ENCODE measurements at places on chromosomes 13 and 19.
A peak's percentile ranks its signal among the peaks of the same experiment; 100 is the strongest.

DNA sequence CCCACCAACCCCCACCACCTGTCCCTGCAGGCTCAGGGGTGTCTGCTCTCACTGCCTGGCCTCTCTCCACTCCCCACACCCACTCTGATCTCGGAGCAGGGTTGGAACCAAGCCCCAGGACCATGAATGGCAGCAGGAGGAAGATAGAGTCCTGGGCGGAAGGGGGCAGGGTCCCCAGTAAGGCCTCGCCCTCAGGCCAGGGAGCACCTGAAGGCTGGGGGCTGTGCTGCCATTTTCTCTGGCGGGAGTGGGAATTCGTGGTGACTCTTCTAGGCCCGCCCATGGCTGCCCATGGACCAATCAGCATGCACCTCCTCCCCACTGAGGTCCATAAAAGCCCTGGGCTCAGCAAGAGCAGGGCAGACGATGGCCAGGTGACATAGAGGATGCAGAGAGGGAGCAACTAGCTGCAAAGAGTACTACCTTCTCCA is 25.0 kb downstream of the KBTBD6 start:
- no peak for DNase-seq

GRCh38 chr13:83221256-83221655 is 661.0 kb downstream of the SLITRK1 start:
- no peak for DNase-seq

GRCh38 chr19:50349277-50350057 is 16.0 kb downstream of the NAPSA start:
- no peak for DNase-seq

- no peak for DNase-seq
These were observed 115.5 kb downstream of the LACC1 start for GRCh38 chr13:43994999-43995859.

- DNase-seq, result no peak
These were observed 22.3 kb downstream of the CEBPG start for GRCh38 chr19:33395561-33396550.

GRCh38 chr13:99237981-99238662 is 20.1 kb downstream of the GPR18 start:
- DNase-seq, result no peak

DNA sequence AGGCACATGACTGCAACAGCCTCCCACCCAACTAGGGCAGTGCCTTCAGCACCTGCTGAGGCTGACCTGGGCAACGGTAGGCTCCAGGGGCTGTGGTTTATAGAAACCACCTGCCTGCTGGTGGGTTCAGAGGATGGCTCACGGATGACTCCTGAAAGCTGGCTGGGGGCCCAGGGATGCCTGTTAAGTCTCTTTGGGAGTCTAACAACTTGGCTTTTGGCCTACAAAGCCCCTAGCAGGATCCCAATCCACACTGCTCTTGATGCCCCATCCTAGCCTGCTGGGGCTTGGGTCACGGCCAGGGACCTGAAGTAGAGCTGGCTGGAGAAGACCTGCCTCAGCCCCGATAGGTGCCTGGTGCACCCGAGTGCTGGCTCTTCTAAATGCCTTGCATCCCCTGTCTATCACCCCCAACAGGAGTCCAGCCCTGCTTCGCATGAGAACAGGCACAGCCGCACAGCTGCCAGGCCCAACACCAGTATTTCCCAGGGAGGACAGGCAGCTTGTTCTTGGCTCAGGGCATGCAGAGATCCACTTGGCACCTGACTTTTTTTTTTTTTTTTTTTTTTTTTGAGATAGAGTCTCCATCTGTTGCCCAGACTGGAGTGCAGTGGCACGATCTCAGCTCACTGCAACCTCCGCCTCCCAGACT is 9.1 kb upstream of the EPHX3 start:
- DNase-seq, result no peak

GRCh38 chr19:2476451-2477140 is 669 bp downstream of the GADD45B start:
- DNase-seq, result no peak

- DNase-seq, result no peak
These were observed 958.4 kb upstream of the SLC10A2 start for GRCh38 chr13:104024416-104025170.

DNA sequence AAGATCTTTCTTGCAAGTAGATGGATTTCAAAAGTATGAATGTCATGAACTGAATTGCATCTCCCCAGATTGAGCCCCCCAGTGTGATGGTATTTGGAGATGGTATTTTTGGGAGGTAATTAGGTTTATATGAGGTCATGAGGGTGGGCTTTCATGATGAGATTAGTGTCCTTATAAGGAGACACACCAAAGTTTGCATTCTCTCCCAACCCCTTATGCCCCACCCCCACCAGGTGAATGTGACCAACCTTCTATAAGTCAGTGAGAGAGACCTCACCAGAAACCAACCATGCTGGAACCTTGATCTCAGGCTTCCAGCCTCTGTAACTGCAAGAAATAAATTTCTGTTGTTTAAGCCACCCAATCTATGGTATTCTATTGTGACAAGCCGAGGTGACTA is 71.3 kb upstream of the POSTN start:
- DNase-seq, result no peak

DNA sequence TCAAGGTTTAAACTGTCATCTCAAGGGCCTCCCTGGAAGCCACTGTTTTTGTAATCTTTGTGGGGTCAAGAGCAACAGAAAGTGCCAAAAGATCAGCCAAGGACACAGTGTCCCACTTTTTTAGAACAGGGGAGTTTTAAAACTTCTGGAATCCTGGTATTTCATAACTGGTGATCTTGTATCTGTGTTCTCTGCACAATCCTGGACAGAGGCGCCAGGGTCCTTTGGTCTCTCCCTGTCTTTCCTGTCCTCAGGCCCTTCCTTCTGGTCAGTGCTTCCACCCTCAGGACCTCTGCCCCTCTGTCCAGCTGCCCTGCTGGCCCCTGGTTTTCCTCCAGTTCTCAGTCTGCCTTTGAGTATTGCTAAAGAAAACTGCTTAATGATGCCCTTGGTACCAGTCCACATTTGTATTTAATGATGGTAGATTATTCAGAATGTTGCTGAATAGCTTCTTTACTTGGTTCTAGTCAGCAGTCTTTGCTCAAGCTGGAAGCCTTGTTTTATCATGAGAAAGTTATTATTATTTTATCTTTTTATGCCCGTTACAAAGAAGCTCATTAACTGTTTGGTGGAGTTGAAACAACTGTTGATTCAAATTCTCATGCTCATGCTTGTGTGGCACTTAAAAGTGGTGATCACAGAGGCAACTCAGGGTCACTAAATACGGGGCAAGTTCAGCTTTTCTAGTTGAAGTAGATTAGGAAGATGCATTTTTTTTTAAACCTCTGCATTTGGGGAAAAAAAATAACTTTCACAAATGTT is 47.5 kb downstream of the WASF3 start:
- no peak for DNase-seq

DNA sequence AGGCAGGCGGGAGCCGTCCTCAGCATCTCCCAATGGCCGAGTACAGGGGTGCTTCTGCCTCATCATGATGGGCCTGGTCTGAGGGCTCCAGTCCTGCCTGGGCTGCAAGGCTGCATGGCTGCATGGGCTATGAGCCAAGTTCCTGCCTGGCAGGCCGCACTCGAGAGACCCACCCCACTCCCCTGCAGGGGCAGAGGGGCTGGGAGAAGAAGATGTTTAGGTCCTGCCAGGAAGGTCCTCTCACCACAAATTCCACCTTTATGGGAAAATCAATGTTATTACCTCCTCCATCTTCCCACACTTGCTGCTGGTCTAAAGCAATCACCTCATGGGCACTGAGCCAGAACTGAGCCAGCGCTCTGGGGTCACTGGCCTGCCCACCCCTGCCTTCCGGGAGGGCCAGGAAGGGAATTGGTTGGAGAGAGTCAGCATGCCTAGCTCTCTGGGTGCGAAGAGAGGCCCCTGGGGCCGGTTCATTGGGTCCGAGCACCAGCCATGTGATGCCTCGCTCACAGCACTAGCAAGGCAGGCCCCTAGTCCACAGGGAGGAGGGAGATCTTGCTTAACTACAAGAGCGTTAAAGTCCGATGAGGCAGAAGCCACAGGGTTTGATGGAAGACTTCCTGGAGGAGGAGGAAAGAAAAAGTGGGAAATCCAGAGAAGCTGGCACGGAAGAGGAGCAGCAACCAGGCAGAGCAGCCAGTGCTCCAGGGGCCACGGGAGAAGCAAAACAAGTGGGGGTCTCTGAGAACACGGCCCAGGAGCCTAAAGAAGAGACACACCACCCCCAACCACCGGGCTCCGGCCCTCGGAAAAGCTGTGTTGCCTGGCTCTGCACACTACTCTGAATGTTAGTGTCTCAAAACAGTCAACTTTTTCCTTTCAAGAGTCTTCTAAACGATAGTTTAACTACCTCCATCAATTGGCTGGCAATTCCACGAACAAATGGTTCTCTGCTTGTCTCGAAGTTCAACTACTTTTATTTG is 63.1 kb downstream of the CEBPG start:
- DNase-seq, result no peak

GRCh38 chr13:40077396-40078027 is 422.1 kb downstream of the COG6 start:
- no peak for DNase-seq

DNA sequence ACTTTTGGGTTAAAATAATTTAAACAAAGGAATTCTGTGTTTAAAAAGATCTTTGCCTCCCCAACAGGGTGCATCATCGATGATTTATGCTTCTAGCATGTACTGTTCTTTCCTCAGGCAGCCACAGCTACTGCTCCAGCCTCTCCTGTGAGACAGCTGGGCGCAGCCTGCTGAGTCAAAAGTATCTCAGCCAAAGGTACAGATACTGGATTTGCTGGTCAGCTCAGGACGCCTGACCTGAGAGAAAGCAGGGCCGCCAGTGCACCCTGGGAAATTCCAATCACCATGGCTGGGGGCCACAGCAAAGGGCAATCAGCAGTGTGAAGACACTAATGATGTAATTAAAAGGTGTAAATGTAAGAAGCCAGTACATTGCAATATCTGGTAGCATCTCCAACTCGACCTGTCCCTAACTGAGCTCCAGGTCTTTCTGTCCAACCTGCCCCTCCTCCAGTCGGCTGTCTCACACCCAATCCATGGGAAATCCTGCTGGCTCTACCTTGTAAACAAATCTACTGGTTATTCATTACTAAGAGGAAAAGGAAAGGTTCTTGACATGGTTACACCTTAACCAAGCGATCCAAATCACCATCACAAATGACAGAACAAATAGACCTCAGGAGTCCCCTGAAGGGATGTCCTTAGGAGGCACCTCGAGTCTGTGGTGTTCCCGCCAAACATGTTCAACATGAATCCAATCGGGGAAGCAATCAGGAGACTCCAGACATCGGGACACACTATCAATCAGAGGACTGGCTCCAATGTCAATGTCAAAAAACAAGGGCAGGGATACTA is 7.3 kb downstream of the OPA3 start:
- DNase-seq, result no peak

GRCh38 chr19:36573895-36574720 is 1.0 kb upstream of the ZNF529 start:
- DNase-seq, result peak; percentile 7

- DNase-seq, result no peak
These were observed 945 bp downstream of the AMER2 start for GRCh38 chr13:25171170-25171516.

GRCh38 chr13:111470933-111471332 is 150.5 kb downstream of the TEX29 start:
- DNase-seq, result no peak

GRCh38 chr19:34096020-34096915 is 76.0 kb upstream of the LSM14A start:
- no peak for DNase-seq

- no peak for DNase-seq
These were observed 8.4 kb downstream of the GIPC1 start for GRCh38 chr19:14487370-14488125.

Data from GM12891 (cell line).